ENCODE measurements at places on chromosomes 1 and 21.

DNA sequence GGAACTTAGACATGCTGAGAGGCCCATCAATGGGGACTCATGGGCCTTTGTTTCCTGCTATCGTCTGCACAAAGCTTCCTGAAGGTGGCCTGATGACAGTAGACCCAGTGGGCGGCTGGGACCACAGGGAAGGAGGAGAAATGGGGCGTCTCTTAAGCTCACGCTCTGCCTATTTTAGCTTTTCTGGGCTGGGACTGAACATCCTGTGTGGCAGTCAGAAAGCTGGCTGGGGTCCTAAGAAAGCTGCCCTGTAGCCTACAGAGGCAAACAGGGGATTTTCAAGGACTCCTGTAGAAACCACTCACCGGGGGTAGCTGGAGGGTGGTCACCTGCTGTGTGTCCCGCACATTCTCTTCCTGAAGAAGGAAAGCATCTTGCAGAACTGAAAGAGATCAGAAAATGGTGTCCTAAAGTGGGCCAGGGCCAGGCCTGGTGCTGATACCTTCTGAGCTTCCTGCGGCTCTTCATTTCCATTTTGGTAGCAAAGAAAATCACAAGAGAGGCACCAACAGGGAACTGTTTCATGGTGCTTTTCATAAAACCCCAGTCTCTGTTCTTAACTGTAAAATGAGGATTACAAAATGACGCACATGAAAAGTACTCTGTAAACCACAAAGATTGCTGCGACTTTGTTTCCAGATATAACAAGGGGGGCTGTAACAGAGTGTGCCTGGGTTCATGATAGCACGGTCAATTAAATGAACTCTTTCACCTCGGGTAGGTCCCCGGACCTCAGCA, 8.6 kb downstream of the ZNF496 start:
- DNase-seq: peak; percentile 44

- DNase-seq: no peak
Measured at GRCh38 chr1:63547621-63548294, 24.4 kb downstream of the EFCAB7 start.

DNA sequence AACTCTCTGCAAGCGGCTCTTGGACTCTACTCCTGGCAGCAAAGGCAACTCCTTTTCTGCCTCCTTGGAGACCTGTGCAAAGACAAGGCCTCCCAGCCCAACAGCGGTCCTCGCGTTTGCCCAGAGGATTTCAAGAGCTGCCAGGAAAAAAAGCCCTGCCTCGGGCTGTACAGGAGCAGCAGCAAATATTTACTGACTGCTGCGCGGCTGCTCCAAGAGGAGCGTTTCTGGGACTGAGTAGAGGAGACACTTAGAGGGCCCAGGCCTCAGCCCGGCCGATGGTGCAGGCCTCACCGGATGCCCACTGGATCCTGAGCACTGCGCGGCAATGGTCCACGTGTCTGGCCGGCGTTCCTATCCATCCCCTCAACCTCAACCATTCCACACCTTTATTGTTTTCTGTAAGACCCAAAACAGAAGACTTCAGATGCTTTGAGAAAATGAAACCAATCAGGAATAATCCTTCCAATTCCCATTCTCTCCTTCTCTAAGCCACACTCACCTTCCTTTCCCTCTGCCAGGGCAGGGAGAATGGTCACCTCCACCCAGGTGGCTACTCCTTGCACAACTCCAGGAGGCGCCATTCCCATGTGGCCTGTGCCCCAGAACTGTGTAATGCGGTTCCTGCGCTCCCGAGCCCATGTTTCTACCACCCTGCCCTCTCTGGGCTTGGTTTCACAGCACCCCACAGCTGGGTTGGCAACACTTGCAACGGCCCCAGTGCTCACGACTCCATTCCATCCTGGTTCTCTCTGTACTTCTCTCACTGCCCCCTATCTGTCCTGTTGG, 215.8 kb downstream of the TRABD2B start:
- DNase-seq: no peak

GRCh38 chr1:82161700-82162141, 361.0 kb downstream of the ADGRL2 start:
- peak; percentile 21 for DNase-seq

DNA sequence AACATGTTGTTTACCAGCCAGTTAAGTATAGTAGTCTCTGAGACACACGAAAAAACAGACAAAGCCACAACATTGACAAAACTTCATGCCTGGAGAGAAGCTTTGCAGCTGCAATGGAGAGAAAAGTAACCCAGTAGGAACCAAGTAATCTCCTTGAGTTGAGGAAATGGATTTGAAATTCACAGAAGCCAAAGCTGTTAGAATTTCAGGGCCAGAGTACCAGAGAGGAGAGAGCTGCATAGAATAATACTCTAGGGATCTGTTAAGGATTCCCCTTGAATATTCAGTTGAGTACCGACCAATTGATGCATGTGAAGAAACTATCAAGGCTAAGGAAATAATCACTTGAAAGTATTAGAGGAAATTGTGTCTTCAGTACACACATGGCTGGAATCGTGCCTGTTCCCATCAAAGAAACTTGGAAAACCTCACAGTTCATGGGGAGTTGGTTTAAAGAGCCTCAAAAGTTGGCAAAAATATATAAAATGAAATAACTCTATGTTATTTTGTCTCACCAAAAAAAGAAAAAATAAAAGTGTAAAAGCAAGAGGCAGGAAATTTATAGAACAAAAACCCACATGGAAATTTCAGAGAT, 324.0 kb upstream of the NEGR1 start:
- DNase-seq: no peak

DNA sequence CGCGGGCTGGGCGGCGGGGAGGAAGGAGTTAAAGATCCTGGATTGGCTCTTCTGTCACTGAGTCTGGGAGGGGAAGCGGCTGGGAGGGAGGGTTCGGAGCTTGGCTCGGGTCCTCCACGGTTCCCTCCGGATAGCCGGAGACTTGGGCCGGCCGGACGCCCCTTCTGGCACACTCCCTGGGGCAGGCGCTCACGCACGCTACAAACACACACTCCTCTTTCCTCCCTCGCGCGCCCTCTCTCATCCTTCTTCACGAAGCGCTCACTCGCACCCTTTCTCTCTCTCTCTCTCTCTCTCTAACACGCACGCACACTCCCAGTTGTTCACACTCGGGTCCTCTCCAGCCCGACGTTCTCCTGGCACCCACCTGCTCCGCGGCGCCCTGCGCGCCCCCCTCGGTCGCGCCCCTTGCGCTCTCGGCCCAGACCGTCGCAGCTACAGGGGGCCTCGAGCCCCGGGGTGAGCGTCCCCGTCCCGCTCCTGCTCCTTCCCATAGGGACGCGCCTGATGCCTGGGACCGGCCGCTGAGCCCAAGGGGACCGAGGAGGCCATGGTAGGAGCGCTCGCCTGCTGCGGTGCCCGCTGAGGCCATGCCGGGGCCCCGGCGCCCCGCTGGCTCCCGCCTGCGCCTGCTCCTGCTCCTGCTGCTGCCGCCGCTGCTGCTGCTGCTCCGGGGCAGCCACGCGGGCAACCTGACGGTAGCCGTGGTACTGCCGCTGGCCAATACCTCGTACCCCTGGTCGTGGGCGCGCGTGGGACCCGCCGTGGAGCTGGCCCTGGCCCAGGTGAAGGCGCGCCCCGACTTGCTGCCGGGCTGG, at the start of gene NPR1:
Gene NPR1 (plus strand): TSS at position 170 of the 818 bp plus-strand sequence. CDS start 421 bp downstream, at position 591.
- peak; percentile 25 for DNase-seq

GRCh38 chr21:46221664-46222435, 6.7 kb downstream of the LSS start:
- no peak for DNase-seq

DNA sequence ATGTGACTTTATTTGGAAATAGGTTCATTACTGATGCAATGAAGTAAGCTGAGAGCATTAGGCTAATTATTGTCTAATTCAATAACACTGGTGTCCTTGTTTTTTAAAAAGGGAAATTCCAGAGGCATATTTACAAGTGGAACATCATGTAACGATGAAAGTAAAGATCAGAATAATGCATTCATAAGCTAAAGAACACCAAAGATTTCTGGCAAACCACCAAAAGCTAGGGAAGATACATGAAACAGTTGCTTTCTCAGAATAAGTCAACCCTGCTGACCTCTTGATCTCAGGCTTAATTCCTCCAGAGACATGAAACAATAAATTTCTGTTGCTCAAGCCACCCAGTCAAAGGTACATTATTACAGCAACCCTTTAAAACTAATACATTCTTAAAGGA, 20.3 kb upstream of the IFI16 start:
- DNase-seq: no peak

DNA sequence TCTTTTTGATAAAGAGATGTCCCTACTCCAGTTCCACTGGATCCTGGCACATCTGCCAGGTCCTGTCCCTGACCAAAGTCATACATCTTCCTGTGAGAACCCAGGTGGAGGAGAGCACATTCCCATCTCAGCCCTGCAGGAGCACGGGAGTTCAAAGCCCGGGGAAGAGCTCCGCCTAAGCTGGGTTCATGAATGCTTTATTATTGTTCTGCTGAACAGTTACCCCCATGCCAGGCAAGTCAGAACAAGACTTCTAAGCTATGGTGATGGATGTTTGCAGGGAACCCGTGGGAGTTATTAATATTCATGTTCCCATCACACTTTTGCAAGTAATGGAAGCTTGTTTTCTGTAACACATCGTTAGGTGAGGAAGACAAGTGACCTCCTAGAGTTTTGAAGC, 62.9 kb downstream of the SEC16B start:
- no peak for DNase-seq

- DNase-seq: no peak
Measured at GRCh38 chr1:73065339-73066041, 783.2 kb upstream of the NEGR1 start.

DNA sequence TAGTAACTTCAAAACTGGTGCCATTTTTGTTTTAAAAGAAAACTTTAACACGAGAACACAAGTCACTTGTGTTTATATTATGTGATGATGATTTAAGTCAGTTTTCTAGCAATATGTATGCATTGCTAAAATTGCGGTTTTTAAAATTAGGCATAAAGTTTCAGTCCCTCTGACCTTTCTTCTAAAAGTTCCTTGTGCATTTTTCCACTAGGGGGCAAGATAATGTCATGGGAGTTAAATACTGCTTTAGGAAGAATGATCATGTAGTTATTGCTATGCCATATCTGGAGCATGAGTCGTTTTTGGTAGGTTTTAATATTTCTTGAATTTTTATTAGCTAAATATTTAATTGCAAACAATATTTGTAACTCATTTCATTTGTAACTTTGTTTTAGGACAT, 10.7 kb downstream of the CDC7 start:
- DNase-seq: peak; percentile 55

GRCh38 chr1:24688621-24689195, 45.6 kb downstream of the SRRM1 start:
- DNase-seq: peak; percentile 87

GRCh38 chr1:24327891-24328290, 8.7 kb downstream of the GRHL3 start:
- DNase-seq: peak; percentile 14

DNA sequence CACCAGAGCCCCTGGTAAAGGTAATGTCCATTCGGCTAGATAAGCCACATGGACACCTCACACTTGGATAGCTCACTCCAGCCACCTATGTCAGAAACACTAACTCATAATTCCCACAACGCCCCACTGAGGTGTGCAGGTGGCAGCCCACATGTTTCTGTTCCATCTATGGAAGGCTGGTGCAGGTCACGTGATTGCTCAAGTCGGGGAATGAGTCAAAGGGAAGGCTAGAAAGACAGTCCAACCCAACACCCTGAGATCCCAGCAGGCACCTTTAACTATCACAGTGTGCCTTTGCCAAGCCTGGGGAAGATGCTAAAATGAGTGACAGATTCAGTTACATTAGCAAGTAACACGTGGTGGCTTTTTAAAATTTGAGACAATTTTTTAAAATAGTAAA, 45.3 kb upstream of the KCNE1 start:
- DNase-seq: no peak

- DNase-seq: no peak
Measured at GRCh38 chr1:230165536-230165935, 98.5 kb downstream of the GALNT2 start.

DNA sequence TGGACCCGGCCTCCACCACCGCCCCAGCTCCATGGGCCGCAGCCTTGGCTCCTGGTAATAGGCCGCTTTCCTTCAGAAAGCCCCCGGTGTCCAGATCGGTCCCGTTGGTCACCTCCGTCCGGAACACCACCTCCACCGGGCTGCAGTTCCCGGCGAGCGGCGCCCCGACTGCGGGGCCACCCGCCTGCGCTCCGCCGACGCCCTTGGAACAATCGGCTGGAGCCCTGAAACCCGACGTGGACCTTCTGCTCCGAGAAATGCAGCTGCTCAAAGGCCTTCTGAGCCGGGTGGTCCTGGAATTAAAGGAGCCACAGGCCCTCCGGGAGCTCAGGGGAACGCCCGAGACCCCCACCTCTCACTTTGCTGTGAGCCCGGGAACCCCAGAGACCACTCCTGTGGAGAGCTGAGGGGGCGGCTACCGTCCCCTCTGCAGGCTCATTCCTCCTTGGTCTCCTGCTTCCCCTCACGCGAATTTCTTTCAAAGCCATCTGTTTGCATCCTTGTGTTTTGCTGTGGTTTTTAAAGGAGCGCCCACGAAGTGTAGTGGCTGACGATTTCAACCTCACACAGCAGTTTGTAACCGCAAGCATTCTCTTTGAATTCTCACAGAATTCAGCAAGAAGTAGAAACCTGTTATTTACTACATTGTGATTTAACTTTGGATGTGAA, 6.0 kb downstream of the FCRLB start:
- peak; percentile 55 for DNase-seq

GRCh38 chr21:45592208-45592619, 50.0 kb upstream of the SLC19A1 start:
- peak; percentile 9 for DNase-seq

- no peak for DNase-seq
Measured at GRCh38 chr1:204600968-204601367, 84.6 kb downstream of the LRRN2 start.

DNA sequence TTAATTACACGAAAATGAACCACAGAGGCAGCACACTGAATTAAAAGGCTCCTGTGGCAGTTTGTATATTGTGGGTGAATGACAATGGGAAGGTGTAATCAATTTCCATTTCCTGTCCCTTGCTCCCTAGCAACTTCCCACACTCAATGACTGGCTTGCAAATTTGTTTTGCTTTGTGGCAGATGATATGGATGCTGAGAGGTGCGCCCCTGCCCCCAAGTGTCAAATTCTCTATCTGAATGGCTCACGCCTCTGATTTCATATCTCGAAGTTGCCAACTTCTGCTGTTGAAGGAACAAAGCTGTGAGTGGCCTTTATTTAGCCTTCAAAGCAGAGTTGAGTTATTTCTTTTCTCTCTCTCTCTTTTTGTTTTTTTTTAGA, 86.0 kb downstream of the FOXD2 start:
- no peak for DNase-seq
